LoVo (cell line): ENCODE measurements at places on chromosomes 16 and 17.

DNA sequence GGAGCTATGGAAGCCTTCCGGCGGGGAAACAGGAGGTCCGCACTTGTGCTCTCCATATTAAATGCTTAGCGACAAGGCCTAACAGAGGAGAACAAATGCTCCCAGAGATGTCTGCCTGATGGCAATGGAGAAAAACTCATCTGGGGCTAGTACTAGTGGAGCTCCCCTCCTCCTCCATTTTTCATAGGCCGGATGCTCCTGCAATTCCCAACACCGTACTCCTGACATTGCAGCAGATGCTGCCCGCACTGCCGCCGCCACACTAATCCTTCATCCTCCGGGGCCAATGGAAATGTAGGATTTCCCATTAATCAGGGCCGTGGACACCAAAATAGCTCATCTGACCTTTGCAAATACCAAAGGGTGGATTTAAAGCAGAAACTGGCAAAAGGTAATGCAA, 27.5 kb downstream of the TOM1L2 start:
- DNase-seq, result no peak

- DNase-seq, result no peak
Measured at GRCh38 chr16:23640615-23640930, 537 bp downstream of the PALB2 start.

GRCh38 chr17:56011406-56012131, 141.7 kb upstream of the ANKFN1 start:
- DNase-seq, result no peak

GRCh38 chr16:4064950-4065352, 51.3 kb downstream of the ADCY9 start:
- peak; percentile 24 for DNase-seq

DNA sequence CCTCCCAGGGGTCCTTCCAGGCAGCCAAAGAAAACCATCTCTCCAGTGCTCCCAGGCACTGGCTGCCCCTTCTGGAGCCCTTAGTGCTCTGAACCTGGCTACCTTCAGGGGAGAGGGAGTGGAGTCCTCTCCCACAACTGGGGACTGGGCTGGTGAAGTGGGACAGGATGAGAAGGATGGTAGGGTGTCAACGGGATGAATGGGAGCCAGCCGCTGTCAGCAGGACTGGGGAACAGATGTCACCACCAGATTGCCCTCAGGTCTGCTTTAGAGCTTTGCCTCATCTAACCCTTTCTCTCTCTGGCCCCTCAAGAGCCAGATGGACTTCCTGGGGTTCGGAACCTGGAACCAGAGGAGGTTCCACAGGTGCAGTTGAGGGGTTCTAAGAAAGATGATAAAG, 488 bp upstream of the SEBOX start:
- no peak for DNase-seq

- no peak for DNase-seq
Measured at GRCh38 chr16:3760518-3760917, 43.2 kb upstream of the TRAP1 start.

DNA sequence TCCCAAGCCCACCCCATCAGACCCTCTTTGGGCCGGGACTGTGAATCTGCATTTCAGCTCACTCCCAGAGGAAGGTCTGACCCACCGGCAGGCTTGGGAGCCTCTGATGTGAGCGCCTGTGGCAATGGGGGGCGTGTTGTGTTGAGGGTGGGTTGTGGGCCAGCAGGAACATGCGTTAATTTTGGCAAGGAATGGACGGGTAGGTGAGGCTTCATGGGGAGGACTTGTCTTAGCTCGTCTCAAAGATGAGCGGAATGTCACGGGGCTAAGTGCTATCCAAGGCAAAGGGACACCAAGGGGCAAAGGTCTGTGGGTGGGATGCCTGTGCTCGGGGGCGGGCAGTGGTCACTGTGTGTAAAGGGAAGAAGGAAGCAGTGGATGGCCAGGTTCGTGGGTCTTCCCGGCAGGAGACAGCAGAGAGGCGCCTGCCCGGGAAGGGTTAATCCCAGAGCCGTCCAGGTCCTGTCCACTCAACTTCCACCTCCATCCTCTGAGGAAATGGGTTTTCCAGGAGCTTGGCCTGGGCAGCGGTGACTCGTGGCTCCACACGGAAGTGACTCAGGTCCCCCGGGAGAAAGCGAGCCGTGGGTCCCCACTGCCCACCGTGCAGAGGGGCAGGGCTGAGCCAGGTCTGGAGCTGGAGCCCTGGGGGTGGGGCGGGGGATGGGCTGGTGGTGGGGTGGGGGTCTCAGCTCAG, 17.4 kb downstream of the ADGRG1 start:
- DNase-seq, result no peak

DNA sequence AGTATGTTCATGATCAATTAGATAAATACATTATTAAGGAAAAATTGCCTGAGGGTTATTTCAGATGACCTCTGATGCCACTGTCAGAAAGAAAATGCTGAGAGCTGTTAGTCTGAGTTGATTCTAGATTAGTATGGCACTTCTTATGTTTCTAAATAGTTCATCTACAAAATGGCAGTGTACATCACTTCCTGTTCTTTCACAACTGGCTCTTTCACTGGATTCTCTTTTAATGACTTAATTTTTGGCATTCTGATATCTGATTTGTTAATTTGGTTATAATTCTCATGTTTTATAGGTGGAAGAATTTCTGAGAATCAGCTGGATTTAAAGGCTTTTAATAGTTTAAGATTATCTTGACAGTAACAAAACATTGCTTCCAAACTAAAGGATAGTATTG, 3.3 kb downstream of the TAOK1 start:
- no peak for DNase-seq

GRCh38 chr16:10039220-10040096, 142.8 kb downstream of the GRIN2A start:
- no peak for DNase-seq

- no peak for DNase-seq
Measured at GRCh38 chr17:80729761-80730160, 185.1 kb downstream of the RPTOR start.

DNA sequence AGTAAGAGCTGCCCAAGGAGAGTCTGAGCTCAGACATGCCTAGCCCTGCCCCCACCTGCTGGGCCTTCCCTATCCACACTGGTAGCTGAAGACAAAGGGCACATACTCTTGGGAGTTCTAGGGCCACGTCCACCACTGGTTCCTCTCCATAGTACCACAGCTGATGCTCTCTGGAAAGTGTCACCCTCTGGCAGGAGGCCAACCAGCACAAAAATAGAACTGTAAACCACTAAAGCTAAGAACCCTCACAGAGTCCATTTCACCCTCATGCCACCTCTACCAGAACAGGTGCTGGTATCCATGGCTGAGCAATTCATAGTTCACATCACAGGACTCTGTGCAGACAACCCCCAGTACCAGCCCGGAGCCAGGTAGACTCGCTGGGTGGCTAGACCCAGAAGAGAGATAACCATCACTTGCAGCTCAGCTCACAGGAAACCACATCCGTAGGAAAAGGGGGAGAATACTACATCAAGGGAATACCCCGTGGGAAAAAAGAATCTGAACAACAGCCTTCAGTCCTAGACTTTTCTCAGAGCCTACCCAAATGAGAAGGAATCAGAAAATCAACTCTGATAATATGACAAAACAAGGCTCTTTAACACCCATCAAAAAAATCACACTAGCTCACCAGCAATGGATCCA, 115.3 kb downstream of the CEP112 start:
- no peak for DNase-seq

GRCh38 chr17:65220732-65221131, 83.6 kb downstream of the RGS9 start:
- DNase-seq, result peak; percentile 26

DNA sequence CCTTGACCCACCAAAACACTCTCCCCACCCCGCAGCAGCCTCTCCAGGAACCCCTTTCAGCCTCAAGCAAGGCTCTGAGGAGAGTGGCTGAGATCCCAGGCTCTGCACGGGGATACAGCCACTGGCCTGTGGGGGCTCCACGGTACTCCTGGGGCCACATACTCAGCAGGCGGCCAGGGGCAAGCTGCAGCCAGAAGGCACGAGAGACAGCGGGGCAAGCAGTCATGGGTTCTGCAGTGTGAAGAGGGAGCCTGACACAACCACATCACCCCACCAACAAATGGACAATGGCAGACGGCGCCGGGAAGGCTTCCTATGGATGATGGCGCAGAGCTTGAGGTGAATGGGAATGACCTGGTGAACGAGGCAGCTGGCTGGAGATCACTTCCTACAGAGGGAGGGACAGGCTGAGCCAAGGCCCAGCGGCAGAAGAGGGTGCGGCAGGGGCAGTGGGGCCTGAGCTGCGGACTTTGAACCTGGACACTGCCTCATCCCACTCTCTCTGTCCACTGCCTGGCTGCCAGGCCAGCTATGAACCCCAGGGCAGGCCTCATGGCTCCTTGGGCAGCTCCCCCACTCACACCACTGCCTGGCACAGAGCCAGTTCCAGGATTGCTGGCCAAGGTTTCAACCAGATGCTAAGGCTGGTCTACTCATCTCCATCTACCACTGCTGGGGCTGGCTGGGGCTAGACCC, 10.8 kb upstream of the BCAR1 start:
- DNase-seq, result no peak

GRCh38 chr16:31367853-31368252, 12.9 kb downstream of the ITGAX start:
- DNase-seq, result no peak

GRCh38 chr16:31532896-31533295, 5.2 kb downstream of the AHSP start:
- no peak for DNase-seq

DNA sequence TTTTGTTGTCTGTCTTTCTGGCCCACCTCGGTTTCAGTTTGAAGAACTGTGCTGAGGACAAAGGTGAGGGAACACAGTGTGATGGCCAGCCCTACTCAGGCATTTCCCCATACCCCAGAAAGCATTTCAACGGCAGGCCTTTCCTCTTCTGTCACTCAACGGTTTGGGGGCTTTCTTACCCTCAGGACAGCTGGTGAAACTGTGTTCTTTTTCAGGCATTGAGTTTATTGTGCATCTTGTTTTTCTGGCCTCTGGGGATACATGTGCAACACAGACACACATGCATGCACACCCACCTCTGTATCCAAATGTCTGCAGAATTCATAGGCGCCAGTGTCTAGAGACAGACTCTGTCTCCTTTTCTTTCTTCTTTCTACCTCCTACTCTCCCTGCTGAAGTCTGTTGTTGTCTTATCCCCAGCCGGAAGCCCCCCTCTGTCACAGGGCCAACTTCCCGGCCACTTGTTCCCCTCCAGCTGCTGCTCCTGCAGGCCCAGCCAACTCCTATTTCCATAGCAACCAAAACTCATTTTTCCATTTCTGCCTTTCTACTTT, 17.0 kb downstream of the CHD9 start:
- no peak for DNase-seq
